ENCODE measurements at places on chromosomes 12 and 14. TPM values are rescaled to one million over a fixed set of nuclear protein-coding genes. Genes with fewer than 3 reads are reported as not detected.

- no peak for DNase-seq
- H3K27me3 ChIP-seq, result no peaks in the 10 kb centered on the region
- no peaks in the 10 kb centered on the region for H3K36me3 ChIP-seq
Observed at GRCh38 chr14:73750531-73750901, 36.3 kb upstream of the PNMA1 start.

DNA sequence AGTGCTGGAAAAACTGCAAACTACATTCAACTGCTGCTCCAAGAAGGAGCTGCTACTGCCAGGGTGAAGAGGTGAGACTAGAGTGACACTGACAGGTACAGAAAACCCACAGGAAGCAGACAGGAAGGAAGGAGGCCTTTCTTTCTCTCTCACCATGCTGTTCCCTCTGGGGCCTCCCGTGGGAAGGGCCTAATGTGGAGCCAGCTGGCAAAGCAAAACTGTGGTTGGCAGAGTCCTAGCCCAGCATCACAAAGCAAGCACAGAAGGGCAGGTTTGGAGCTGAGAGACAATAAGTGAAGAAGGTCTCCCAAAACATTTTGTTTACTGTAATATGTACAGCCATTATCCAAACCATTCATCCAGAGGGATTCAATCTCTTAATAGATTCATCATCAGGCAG, 122.5 kb upstream of the MAX start:
- H3K4me1 ChIP-seq, result peaks cover 9% of the 10 kb centered on the region
- DNase-seq, result no peak
- no peak overlapping the region for H3K27ac ChIP-seq
- H3K27me3 ChIP-seq, result no peaks in the 10 kb centered on the region
- H3K36me3 ChIP-seq, result no peaks in the 10 kb centered on the region
- H3K4me3 ChIP-seq, result no peak overlapping the region

DNA sequence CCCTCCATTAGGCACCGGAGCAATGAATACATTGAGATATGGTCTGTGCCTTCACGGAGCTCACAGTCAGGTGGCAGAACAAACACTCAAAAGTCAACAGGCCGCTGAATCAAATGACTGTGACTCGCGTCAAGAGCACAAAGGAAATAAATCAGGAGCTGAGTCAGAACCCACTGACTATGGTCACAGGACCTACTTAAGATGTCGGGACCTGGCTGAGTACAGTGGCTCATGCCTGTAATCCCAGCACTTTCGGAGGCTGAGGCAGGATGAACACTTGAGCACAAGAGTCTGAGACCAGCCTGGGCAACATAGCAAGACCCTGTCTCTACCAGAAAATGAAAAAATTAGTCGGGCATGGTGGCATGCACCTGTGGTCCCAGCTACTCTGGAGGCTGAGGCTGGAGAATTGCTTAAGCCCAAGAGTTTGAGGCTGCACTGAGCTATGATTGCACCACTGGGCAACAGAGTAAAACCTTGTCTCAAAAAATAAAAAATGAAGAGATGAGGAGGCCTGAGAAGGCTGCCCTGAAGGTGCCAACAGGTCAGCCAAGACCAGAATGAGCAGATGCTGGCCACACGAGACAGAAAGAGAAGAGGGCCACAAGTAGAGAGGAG, 19.9 kb downstream of the TMEM233 start:
- no peak overlapping the region for H3K27ac ChIP-seq
- no peak overlapping the region for H3K4me3 ChIP-seq
- H3K4me1 ChIP-seq, result no peaks in the 10 kb centered on the region
- H3K27me3 ChIP-seq, result no peaks in the 10 kb centered on the region
- DNase-seq, result peak; percentile 51

DNA sequence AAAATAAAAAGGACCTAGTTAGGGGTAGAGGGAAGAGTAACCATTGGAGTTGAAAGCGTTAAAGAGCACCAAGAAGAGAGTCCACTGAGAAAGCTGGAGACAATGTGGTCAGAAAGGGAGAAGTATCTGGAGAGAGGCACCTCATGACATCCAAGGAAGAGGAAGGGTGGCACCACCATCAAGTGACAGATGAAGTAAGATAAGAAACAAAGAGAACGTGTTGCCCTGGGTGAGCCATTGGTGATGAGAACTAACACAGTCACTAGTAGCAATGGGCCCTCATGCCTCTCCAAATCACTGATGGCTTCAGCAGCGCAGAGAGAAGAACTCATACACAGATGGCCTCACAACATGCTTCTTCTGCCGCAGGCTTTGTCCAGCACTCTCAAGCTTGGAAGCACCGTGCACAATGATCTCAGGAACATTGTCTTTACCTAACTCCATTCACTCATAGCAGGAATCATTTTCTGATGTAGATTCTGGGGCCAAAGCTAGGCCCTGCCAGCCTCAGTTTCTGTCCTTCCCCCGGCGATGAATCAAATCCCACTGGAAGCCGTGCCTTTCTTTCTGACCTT, 252.9 kb downstream of the DPF3 start:
- peaks cover 34% of the 10 kb centered on the region for H3K4me1 ChIP-seq
- no peaks in the 10 kb centered on the region for H3K27me3 ChIP-seq
- no peak overlapping the region for H3K27ac ChIP-seq

DNA sequence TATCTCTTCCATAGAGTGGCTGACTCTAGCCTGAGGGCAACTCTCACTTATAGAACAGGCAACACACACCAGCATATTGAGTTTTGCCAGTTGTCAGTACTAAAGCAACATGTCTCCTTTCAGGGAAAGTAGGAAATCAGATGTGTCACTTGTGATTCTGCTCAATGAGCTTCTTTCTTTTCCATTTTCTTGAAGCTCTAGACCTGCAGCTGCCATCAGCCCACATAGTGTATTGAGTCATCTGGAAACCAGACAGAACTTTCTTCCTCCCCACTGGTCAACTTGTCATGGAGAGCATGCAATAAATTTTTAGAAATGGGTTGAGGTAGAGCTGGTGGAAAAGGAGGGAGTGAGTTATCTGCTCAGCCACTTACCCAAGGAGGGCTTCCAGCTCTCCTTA, 209.0 kb upstream of the PLEKHG7 start:
- peak; percentile 39 for DNase-seq
- H3K4me1 ChIP-seq, result no peaks in the 10 kb centered on the region

DNA sequence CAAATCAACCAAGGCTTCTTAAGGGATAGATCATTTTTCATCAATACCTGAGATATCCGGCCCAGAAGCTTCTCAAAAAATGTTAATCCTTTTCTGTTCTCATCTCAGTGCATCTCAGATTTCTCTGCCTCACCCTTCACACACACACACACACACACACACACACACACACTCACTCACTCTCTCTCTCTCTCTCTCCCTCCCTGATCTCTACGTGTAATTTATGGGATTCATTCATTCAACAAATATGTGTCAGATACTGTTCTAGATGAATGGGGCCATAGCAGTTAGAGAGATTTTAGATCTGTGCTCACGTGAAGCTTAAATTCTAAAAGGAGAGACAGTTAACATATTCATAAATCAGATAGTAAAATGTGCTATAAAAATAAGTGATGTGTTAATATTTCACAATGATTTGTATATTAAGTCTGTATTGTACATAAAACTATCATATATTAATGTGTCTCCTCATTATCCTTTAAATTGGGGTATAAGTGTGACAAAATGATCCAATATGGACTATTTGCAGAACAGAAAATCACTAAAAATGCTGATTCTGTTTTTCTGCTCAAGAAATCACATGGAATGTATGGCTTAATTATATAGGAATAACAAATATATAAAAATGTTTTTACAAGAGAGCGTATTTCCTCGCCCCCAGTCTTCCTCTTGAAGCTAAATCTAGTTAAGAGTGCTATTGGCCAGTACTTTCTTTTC, 7.3 kb upstream of the FRMD6 start:
- H3K27me3 ChIP-seq, result no peaks in the 10 kb centered on the region
- no peak overlapping the region for H3K27ac ChIP-seq
- H3K4me1 ChIP-seq, result peaks cover 9% of the 10 kb centered on the region

DNA sequence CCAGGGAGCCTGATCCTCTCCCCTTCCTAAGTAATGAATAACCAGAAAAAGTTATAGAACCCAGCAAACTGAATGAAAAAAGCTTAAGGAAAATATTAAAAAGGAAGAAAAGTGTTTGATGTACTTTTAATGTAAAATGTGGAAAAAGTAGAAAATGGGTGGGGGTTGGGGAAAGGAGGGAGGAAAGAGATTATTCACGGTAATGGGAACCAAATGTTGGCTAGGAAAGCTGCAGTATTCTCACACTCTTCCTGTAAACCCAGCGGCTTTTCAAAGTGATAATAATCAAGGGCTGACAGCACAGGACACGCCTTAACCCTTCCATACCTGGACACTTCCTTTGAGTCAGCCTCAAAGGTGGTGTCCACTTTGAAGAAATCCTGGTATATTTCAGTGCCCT, 139.2 kb downstream of the TGFB3 start:
- H3K27me3 ChIP-seq, result no peaks in the 10 kb centered on the region
- H3K27ac ChIP-seq, result no peak overlapping the region
- no peak overlapping the region for H3K4me3 ChIP-seq
- peaks cover 5% of the 10 kb centered on the region for H3K36me3 ChIP-seq
- no peak for DNase-seq

- no peaks in the 10 kb centered on the region for H3K36me3 ChIP-seq
- no peaks in the 10 kb centered on the region for H3K27me3 ChIP-seq
- no peak overlapping the region for H3K27ac ChIP-seq
- no peak for DNase-seq
- H3K4me3 ChIP-seq, result no peak overlapping the region
Observed at GRCh38 chr12:72075401-72075800, 136.8 kb downstream of the TPH2 start.

DNA sequence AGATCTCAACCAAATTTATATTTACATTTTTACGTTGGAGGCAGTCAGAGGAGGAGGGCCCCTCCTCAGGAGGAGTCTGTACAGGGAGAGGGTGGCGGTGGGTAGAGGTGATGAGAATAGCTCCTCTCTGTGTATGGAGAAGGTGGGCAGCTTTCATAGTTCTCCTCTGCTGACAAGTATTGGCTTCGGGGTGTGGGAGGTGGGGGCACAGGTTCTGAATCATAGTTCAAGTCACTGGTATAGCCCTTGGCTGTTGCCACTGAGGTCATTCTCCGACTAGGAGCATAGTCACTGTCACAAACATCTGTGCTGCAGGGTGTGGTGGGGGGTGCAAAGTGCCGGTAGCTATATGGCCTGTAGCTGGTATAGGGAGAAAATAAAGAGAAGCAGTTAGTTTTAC, 50.3 kb downstream of the BCL2L14 start:
- H3K4me3 ChIP-seq, result no peak overlapping the region
- no peak overlapping the region for H3K27ac ChIP-seq
- H3K36me3 ChIP-seq, result peaks cover 18% of the 10 kb centered on the region
- no peaks in the 10 kb centered on the region for H3K27me3 ChIP-seq

GRCh38 chr12:93297032-93297431, 80.7 kb upstream of the NUDT4 start:
- no peaks in the 10 kb centered on the region for H3K27me3 ChIP-seq
- no peak for DNase-seq
- no peaks in the 10 kb centered on the region for H3K36me3 ChIP-seq
- no peak overlapping the region for H3K4me3 ChIP-seq
- no peak overlapping the region for H3K27ac ChIP-seq

GRCh38 chr12:82650627-82651337, 35.9 kb upstream of the TMTC2 start:
- no peaks in the 10 kb centered on the region for H3K27me3 ChIP-seq
- peak; percentile 41 for DNase-seq
- H3K27ac ChIP-seq, result no peak overlapping the region
- H3K4me1 ChIP-seq, result peaks cover 6% of the 10 kb centered on the region
- H3K36me3 ChIP-seq, result no peaks in the 10 kb centered on the region
- H3K4me3 ChIP-seq, result no peak overlapping the region

DLGAP5 gene
- 2.2 TPM for total RNA-seq

TAPBPL gene
- total RNA-seq, result 0.87 TPM

All from astrocyte (in vitro differentiated cells and primary cell).